ENCODE measurements at places on chromosomes 7 and 10.
A peak's percentile ranks its signal among the peaks of the same experiment; 100 is the strongest.

- no peak for DNase-seq
Observed at GRCh38 chr7:138173548-138173947, 97.3 kb downstream of the AKR1D1 start.

DNA sequence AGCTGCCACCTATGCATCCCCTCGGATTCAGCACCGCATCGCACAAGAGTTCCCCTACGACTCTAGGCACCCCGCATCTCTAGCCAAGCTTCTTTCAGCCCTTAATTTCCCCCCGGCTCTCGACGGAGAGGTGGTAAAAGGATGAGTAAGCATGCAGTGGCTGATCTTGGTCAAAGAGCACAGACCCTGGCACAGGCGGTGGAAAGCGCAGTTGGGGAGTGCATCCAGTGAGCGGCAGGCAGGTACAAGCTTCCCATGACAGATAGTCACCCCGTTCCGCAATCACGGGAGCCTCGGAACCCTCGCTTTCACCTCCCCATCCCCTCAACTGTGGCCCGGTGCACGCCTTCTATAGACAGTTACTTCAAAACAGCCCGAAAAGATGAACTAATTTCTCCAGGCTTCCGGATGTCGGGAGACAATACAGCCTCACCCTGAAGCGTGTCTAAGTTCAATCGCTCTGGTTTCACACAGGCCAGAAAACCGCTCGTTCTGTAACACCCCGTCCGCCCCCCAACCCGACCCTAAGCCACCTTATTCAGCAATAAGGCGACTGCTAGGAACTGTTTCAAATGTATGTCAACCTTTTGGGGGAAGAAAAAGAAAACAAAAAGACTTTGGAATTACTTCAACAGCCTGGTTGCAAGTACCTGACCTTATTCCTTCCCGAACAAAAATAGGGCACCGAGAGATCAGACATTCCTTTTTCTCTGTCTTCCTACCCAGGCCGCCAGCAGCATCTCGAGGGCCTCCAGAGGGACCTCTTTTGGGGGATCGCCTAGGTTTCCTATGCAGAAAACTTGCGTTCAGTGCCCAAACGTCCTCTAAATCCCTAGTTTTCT is 1.4 kb downstream of the RHEB start:
- no peak for DNase-seq

DNA sequence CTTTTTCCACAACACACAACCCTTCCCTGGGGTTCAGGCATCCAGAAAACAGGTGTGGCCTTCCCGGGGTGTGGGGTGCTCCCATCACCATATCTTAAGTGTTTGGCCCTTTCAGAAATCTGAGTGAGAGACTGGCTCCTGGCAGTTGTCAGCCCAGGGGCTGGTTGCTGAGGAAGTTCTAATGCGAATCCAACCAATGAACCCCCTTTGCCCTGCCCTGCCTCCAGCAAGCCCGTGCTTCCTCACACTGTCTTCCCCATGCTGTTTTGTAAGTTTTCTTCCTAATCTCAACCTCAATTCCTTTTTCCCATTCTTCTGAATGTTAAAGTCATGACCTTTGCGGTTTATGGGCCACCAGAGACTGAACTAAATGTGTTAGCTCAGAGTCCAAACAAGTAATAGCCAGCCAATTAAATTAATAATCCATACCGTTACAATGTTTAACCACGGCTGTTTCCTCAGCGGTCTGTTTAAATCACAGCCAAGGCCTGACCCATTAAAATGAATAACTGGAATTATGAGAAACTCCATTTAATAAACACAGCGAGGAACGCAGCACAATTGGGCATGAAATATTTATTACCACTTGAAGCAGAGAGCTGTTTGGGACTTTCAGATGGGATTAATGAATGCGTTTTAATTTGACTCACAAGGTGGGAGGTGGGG is 90.9 kb upstream of the TCF7L2 start:
- no peak for DNase-seq

DNA sequence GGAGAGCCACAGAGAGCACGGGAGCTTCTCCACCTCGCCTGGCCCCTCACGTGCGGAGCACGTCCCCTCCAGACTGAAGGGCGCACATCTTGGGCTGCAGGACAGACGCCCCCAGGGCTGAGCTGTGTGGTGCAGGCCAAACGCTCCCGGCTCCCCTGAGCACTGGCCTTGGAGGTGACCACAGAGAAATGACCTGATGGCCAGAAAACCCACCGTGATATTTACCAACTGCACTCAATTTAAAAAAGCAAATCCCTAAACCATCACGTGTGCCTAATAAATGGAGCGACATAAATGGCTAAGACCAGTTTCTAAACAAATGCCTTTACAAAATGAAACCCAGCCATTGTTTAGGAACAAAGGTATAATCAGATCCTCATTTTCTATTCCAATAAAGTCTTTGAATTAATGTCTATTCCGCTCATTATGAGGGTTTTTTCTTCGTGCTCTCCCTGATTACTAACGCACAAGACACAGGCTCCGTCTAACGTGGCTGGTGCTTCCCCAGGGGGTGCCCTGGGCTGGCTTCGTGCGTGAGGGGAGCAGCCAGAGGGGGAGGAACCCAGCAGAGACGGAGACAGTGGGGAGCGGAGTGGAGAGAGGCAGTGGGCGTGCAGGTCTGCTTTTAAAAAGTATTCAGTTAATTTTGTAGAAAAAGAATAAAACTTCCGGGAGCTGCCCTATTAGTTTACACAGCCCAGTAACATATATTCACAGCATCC is 190.3 kb downstream of the DNAJB6 start:
- no peak for DNase-seq

GRCh38 chr10:132311338-132311939 is 3.7 kb upstream of the STK32C start:
- no peak for DNase-seq

DNA sequence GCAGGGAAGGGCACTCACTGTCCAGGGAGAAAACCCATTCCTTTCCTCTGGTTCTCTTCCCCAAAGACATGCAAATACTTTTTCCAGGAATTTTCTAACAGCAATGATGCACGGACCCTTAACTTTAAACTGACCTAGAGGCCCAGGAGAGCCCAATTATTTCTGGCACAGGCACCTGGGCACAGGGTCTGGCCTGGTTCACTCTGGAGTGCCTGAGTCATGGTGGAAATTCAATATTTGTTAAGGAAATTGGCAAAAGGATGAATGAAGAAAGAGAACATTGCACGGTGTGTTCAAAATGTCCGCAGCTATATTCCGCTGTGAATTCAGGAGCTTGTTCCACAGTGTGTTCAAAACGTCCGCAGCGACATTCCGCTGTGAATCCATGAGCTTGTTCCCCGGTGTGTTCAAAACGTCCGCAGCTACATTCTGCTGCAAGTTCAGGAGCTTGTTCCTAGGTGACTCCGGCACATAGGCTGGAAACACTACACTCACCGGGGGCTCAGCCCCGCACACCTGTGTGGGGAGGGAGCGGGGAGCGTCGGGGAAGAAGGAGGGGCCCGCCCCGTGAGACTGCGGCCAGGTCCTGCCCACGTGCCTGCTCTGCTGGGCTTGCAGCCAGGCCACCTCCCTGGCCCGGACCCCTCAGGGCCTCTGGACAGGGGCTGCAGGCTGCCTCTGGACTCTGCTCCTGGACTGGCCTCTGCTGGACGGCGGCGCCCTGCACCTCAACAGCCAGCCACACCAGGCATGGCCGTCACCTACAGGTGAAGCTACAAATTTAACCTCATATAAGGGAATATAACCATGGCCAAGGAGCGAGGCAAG is 72.0 kb upstream of the FAM20C start:
- no peak for DNase-seq

DNA sequence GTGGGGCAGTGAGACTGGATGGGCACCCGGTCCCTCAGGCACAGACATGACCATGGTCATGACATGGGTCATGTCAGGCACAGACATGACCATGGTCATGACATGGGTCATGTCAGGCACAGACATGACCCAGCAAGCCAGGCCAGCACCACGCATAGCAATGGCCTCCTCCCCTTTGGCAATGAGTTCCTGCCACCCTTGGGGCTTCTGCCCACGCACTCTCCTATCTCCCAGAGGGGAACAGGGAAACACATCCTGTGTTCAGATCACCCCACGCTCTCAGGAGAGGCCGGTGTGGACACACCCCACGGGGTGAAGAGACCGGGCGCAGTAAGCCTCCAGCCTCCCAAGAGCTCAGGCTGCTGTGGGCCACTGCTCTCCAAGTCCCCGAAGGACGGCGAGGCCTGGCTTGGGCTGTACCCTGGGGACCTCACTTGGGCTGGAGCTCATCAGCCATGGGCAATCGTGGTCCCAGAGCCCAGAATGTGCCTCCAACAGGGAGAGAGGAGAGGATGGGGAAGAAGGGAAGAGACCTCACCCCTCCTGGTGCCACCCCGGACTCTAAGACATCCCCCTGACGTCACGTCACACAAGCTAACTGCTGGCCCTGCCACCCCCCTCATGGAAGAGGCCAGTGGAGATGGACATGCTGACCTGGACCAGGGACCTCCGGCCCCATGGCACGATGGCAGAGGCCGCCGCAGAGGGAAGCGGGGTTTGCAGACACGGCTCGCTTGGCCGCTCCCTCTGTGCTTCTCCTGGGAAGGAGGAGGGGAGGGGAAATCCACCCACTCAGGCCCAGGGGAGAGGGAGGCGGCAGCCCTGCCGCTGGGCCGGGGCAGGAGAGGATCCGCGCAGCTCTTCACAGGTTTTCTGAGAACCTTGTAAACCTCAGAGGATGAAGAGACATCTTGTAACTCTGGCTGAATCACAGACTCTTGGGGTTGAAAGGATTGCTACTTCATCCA is 269.6 kb downstream of the ELFN1 start:
- DNase-seq = no peak

DNA sequence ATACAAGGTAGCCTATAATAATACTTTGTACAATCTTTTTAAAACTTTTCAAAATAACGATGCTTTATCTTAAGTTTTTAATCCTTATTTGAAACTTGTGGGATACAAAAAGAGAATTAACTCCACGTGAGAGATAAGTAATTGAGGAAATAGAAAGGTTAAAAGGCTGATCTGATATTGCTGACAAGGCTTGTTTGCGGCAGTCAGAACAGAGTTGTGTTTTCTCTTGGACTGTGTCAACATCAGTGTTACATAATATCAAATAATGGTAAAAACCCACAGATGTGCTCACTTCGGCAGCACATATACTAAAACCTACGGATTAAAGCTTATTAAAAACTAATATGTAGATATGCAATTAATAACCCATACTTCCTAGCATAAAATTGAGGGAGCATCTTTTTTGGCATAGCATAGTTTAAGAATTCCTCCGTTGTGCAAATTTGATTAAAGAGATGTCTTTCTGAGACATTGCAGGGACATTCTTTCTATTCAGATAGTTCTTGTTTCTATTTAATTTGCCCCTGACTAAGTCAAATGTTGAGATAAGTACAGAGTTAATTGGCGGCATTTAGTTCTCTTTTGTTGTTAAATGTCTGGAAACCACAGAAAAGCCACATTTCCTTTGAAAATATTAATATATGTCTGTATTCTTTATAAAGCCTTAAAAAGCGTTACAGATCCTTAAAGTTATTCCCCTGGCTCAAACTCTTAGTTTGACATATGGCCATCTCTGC is 63.3 kb downstream of the FAM185A start:
- DNase-seq = no peak

DNA sequence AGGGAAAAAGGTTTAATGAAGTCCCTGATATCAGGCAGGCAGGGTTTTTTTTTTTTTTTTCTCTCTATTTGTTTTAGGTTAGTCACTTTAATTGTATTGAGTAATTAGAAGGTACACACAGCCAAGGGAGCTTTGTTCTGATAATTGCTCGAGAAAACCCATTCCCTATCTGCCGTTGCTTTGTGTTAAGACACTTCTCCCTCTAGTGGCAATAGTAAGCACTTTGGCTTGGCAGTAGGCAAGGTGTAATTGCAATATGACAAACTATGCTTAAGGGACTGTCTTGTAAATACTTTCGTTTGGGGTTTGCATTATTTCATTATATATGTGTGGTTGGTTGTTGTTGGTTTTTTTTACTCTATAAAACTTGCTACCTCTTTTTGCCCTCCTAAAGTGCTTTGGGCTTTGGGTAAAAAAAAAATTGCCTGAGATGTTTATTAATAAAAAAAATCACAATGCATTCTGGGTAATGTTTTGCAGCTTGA is 113.4 kb downstream of the BTRC start:
- peak; percentile 33 for DNase-seq

- DNase-seq = no peak
Observed at GRCh38 chr7:44572771-44573170, 937 bp downstream of the DDX56 start.

DNA sequence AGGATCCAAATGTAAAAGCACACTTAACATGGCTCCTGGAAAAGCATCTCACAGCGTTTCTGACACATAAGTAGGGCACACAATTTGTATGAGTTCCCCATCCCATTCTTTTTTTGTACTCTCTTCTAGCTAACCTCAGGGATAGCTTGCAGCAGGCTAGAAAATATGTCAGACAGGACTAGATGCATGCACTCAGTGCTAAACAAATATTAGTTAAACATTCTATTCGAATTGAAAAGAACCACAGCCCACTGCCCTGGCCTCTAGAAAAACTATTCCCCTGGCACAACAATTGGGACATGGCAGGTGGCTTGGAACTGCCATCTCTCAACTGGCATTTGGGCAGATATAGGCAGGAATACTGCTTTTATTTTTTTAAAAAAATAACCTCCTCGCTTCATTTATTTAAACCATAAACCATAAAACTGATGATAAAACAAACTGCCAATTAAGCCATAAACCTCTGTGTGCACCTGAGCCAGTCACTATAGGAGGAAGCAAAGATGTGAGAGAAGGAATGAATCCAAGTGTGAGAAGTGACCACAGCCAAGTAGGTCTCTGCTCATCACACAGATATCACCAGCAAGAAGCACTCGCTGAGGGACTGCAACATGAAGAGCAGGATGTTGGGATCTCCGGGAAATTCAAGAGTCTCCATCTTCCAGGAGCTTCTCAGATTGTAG is 394.1 kb downstream of the NEBL start:
- no peak for DNase-seq

GRCh38 chr10:83536426-83536825 is 602.9 kb upstream of the GHITM start:
- no peak for DNase-seq

GRCh38 chr10:36383349-36383748 is 741.3 kb upstream of the FZD8 start:
- no peak for DNase-seq

GRCh38 chr10:88281592-88282347 is 301.3 kb downstream of the RNLS start:
- DNase-seq = peak; percentile 44

DNA sequence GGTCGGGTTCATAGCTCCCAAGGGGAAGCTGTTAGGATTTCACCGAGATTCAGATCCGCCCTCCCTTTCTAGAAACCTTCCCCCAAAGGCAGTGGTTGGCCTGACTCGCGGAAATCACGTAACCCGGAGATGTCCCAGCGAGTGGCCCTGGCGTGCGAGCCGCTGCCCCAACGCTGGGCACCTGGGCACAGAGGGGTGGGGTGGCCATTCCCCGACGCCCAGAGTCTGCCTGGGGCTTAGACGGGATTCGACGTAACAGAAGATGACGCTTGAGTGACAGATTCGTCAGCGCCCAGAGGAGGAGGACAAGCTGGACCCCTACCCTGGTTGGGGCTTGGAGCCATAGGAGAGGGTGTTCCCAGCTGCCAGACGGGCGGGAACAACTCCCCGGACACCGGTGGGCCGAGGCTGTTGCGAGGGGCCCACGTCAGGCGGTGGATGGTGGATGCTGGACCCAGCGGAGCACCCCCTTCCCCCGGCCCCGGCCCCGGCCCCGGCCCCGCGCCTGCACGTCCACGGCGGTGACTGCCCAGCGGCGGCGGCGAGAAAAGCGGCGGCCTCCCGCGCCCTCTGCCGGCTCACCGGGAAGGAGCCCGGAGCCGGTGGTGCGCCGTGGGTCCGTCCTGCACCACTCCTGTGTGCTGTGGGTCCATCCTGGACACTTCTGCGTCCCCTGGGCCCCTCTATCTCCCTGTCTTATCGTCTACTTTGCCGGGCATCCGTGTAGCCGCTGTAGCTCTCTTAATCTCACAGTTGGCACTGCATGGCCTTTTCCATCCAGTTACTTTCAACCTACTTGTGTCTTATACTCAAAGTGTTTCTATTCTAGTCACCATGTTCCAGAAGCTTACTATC is 35.4 kb upstream of the KNDC1 start:
- DNase-seq = no peak
